ENCODE measurements at places on chromosomes 5 and 9. TPM values are rescaled to one million over a fixed set of nuclear protein-coding genes. Genes with fewer than 3 reads are reported as not detected.

The CAMSAP1 gene
- 24.8 TPM for total RNA-seq

The MYO10 gene
- not detected for total RNA-seq

The SPINK6 gene
- total RNA-seq, result not detected

The GSN gene
- total RNA-seq, result 33.7 TPM

The CENPH gene
- 37.0 TPM for total RNA-seq

The ENG gene
- total RNA-seq, result not detected

The ANKRD31 gene
- total RNA-seq, result 0.22 TPM

The TMED9 gene
- 69.3 TPM for total RNA-seq

The ORM2 gene
- total RNA-seq, result not detected

The TMEM232 gene
- 4.2 TPM for total RNA-seq

The EXD3 gene
- 2.8 TPM for total RNA-seq

The SLC34A3 gene
- not detected for total RNA-seq

The SERINC5 gene
- total RNA-seq, result 2.6 TPM

The FABP6 gene
- 0.69 TPM for total RNA-seq

The IRX1 gene
- total RNA-seq, result not detected

The PCDHGA1 gene
- total RNA-seq, result 0.48 TPM

The LOX gene
- not detected for total RNA-seq

The OR1Q1 gene
- not detected for total RNA-seq

The ANKRD34B gene
- total RNA-seq, result not detected

The NR4A3 gene
- total RNA-seq, result 0.45 TPM

The RAD23B gene
- total RNA-seq, result 50.2 TPM

The JADE2 gene
- total RNA-seq, result 139 TPM

The ZNF608 gene
- total RNA-seq, result 12.8 TPM

The RGS3 gene
- total RNA-seq, result 1.3 TPM

The MATR3 gene
- total RNA-seq, result 188 TPM

The MOB3B gene
- total RNA-seq, result 0.45 TPM

The PCDHB7 gene
- not detected for total RNA-seq

The GRIN1 gene
- total RNA-seq, result not detected

The SHOC1 gene
- total RNA-seq, result not detected

The ACOT12 gene
- total RNA-seq, result 0.26 TPM

The CHSY3 gene
- not detected for total RNA-seq

The TRIM7 gene
- not detected for total RNA-seq

Data from Karpas-422 (cell line).